Tibial nerve (tissue), 4 donors: ENCODE measurements at places on chromosomes 13 and 19.

GRCh38 chr13:94712287-94712811 is at the start of gene SOX21:
Gene SOX21, minus strand, starts transcription at chr13:94712545. Its CDS starts 496 bp downstream, at chr13:94712049.
- H3K36me3 ChIP-seq = no peaks in the 10 kb centered on the region
- H3K4me3 ChIP-seq = no peak within 1 kb of the TSS
- no peak within 1 kb of the TSS for H3K27ac ChIP-seq
- H3K27me3 ChIP-seq = peaks cover 87% of the 10 kb centered on the region

GRCh38 chr19:33520048-33520643 is 1.4 kb downstream of the PEPD start:
- no peak overlapping the region for H3K27ac ChIP-seq
- H3K36me3 ChIP-seq = peaks cover 11% of the 10 kb centered on the region
- DNase-seq = no peak
- H3K4me3 ChIP-seq = peak overlapping the region; percentile 98
- no peaks in the 10 kb centered on the region for H3K27me3 ChIP-seq

DNA sequence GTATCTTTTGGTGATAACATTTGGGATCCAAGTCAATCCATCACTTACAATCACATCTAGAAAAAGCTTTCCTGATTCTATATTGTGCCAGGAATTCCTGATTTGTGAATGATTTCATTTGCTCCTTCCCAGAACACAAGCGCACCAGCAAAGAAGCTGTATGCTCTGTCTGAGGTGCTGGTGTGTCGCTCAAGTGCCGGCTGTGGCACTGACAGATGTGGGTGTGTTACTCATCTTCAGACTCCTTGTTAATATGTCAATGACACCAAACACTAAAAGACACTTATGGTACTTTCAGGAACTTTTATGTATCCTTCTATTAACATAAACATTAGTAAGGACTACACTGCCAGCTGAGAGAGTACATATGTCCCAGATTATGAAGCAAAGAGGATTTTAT is 429.1 kb downstream of the ITGBL1 start:
- H3K4me1 ChIP-seq = no peaks in the 10 kb centered on the region
- no peak for DNase-seq
- H3K27me3 ChIP-seq = no peaks in the 10 kb centered on the region
- no peak overlapping the region for H3K27ac ChIP-seq
- H3K4me3 ChIP-seq = no peak overlapping the region

- no peak overlapping the region for H3K4me3 ChIP-seq
- no peak overlapping the region for H3K27ac ChIP-seq
- no peaks in the 10 kb centered on the region for H3K4me1 ChIP-seq
- no peaks in the 10 kb centered on the region for H3K36me3 ChIP-seq
- no peak for DNase-seq
Measured at GRCh38 chr19:37955986-37956385, 49.0 kb downstream of the SIPA1L3 start.

GRCh38 chr13:40190641-40191100 is 475.8 kb downstream of the FOXO1 start:
- H3K36me3 ChIP-seq = no peaks in the 10 kb centered on the region
- DNase-seq = no peak
- H3K4me1 ChIP-seq = peaks cover 56% of the 10 kb centered on the region
- no peak overlapping the region for H3K4me3 ChIP-seq
- peak overlapping the region; percentile 79 for H3K27ac ChIP-seq

DNA sequence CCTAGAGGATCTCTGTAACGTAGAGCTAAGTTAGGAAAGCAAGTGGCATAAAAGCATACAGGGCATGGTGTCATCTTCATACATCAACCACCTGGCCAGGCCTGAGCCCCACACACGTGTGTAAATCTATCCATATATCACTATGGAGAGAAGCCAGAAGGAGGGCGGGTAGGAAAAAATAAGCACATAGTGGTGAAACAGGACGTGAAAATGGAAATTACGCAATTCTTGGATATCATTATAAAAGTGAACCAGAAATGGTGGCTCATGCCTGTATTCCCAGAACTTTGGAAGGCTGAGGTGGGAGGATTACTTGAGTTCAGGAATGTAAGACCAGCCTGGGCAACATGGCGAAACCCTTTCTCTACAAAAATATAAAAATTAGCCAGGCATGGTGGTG is 43.4 kb downstream of the PDCD5 start:
- H3K4me3 ChIP-seq = no peak overlapping the region
- no peak for DNase-seq
- H3K27ac ChIP-seq = no peak overlapping the region
- H3K36me3 ChIP-seq = no peaks in the 10 kb centered on the region

DNA sequence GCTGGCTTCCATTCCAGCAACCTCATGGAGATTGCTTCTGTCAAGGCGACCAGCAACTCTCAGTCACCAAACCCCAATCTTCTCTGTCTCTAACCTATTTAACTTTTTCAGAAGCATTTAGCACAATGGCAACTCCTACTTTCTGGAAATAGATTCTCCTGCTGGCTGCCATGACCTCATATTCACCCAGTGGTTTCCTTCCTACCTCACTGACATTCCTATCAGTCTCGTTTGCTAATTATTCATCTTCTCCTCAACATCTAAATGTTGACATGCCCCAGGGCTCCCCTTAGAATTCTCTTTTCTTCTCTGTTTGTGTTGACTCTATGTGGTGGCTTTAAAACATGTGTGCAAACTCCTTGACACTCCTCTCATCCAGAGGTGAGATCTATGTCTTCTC is 106.7 kb downstream of the OLFM4 start:
- no peak overlapping the region for H3K4me3 ChIP-seq
- H3K36me3 ChIP-seq = no peaks in the 10 kb centered on the region
- no peaks in the 10 kb centered on the region for H3K27me3 ChIP-seq
- DNase-seq = no peak
- H3K4me1 ChIP-seq = no peaks in the 10 kb centered on the region
- H3K27ac ChIP-seq = no peak overlapping the region

- DNase-seq = peak; percentile 71
- H3K27me3 ChIP-seq = no peaks in the 10 kb centered on the region
- no peak overlapping the region for H3K27ac ChIP-seq
- no peaks in the 10 kb centered on the region for H3K36me3 ChIP-seq
- H3K4me1 ChIP-seq = no peaks in the 10 kb centered on the region
- H3K4me3 ChIP-seq = no peak overlapping the region
Measured at GRCh38 chr13:46698014-46698413, 98.9 kb downstream of the ESD start.

DNA sequence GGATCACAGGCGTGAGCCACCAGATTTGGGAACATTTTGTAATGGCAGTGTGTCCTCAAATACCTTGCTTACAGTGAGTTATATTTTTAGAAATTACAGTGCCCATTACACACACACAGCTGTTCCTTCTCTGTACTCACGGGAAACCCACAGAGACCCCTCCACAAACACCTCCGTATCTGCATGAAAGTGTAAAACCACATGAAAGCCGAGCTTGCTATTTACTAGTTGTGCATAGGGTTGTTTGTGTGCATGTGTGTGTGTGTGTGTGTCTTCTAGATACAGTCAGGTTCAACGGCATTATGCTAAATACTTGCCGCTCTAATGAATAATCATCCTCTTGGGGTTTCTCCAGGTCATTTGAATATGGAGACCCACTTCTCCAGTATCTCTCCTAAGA is 22.3 kb upstream of the LILRA2 start:
- no peak overlapping the region for H3K4me3 ChIP-seq
- no peaks in the 10 kb centered on the region for H3K27me3 ChIP-seq

GRCh38 chr19:30253581-30253996 is 118.6 kb upstream of the ZNF536 start:
- no peak overlapping the region for H3K4me3 ChIP-seq
- H3K4me1 ChIP-seq = no peaks in the 10 kb centered on the region
- no peaks in the 10 kb centered on the region for H3K27me3 ChIP-seq
- no peaks in the 10 kb centered on the region for H3K36me3 ChIP-seq
- H3K27ac ChIP-seq = peak overlapping the region; percentile 69

DNA sequence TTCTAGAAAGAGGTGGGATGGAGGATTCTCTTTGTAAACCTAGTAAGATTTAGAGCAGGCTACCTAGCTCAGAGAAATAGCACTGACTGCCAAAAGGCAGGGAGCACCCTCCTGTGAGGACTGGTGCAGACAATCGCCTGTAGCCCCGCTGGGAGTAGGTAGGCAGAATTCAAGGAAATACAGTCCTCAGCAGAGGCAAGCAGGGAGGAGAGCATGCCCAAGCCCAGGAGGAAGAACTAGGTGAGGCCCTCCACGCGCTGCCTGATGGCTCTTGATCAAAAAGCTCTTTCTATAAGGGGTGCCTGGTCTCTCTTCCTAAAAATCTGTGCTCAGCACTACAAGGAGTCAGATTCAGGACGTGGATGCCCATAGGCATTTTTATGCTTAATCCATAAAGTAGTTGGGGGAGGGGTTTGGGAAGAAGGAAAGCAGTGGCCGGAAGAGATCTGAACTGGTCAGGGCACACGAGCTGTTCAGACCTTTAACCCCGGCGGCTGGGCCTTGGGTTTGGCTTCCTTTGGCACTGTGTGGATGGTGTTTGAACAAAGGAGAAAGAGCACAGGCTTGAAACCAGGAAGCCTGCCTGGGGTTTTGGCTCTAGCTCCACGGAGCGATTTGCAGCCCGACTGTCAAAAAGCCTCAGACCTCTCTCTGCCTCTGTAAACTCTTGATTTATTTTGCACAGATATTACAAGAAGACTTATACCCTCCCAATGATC is 320.6 kb downstream of the FOXO1 start:
- H3K36me3 ChIP-seq = no peaks in the 10 kb centered on the region
- peaks cover 16% of the 10 kb centered on the region for H3K4me1 ChIP-seq
- H3K27me3 ChIP-seq = no peaks in the 10 kb centered on the region
- H3K4me3 ChIP-seq = no peak overlapping the region
- DNase-seq = no peak

GRCh38 chr13:90562443-90562842 is 785.0 kb upstream of the MIR17HG start:
- H3K27me3 ChIP-seq = no peaks in the 10 kb centered on the region
- no peaks in the 10 kb centered on the region for H3K36me3 ChIP-seq
- DNase-seq = no peak
- H3K4me3 ChIP-seq = no peak overlapping the region

DNA sequence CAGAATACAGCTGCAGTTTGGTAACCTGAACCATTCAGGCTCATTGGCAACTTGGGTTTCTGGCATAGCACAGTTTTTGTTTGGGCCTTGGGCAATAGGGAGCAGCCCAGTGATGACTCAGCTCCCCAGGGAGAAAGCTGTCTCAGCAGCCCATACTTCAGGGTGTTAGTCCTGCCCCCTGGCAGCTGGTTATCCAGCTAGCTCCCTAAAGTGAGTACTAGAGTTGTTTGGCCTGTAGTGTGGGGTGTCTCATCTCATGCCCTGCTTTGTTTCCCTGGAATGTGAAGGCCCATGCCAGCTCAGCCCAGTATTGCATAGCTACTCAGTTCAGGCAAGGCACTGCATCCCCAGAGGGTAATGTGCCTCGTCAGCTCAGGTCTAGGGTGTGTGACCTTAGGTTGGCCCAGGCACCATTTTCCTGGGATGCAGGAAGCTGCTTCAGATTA is 18.2 kb upstream of the ZNF543 start:
- no peaks in the 10 kb centered on the region for H3K4me1 ChIP-seq
- no peak for DNase-seq
- H3K36me3 ChIP-seq = peaks cover 12% of the 10 kb centered on the region
- no peaks in the 10 kb centered on the region for H3K27me3 ChIP-seq

DNA sequence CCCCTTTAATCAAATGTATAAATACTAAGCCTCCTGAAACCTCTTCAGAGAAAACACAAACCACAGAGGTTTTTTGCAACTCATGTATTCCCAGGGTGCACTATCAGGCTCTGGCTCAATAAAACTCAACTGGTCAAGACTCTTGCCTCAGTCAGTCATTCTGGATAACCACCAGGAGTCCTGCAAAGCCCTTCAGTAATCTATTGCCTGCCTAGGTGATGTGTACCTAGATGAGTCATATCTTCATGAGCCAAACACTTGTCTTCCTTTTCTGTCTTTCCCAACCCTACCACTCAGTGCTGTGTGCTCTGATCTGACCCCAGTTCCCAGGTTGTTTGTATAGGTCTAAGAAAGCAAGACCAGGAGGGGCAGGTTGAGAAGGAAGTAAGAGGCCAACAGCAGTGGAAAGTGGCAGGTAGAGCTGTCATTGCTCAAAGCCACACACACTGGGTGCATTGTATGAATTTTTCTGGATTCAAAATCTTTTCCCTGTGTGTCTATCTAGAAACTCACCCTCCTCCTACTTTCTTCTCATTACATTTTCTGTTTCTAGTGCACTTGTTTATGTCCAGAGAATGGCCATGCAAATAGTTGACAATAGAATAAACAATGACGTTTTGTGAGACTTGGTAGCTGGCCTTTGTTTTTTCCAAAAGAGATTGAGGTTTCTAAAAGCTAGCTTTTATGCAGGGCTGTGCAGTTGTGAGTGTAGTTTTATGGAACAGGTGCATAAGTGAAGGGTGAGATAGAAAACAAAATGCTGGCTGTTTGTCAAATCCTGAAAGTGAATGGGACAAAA is 48.1 kb downstream of the PSG1 start:
- no peak overlapping the region for H3K4me3 ChIP-seq
- H3K36me3 ChIP-seq = no peaks in the 10 kb centered on the region
- H3K27me3 ChIP-seq = no peaks in the 10 kb centered on the region
- no peaks in the 10 kb centered on the region for H3K4me1 ChIP-seq
- no peak overlapping the region for H3K27ac ChIP-seq

DNA sequence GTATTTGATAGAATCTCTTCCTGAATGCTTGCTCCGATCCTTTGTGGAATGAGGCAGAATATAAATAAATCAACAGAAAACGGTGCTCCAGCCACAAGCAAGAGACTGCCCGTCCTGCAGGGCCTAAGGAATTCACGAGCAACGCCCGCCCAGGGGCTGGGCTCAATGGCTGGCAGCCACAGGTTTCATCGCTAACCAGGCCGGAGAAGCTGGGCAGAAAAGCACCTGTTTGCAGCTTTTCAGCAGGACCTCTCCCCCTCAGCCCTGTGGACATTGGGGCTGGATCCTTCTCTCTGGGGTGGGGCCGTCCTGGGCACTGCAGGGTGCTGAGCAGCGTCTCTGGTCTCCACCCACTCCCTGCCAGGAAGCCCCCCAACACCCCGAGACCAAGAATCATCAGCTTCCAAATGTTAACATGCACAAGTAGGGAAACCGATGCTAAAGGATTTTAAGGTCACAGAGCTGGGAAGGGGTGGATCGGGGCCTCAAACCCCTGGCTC is 102.5 kb downstream of the GADD45B start:
- H3K27me3 ChIP-seq = no peaks in the 10 kb centered on the region
- peak overlapping the region; percentile 92 for H3K27ac ChIP-seq
- no peaks in the 10 kb centered on the region for H3K4me1 ChIP-seq
- H3K36me3 ChIP-seq = no peaks in the 10 kb centered on the region

- H3K4me3 ChIP-seq = no peak overlapping the region
- H3K27ac ChIP-seq = no peak overlapping the region
- no peaks in the 10 kb centered on the region for H3K36me3 ChIP-seq
- no peak for DNase-seq
- H3K4me1 ChIP-seq = no peaks in the 10 kb centered on the region
- no peaks in the 10 kb centered on the region for H3K27me3 ChIP-seq
Measured at GRCh38 chr13:46527237-46527636, 25.7 kb upstream of the LRCH1 start.
